NCI-H1048 (cell line): ENCODE measurements at places on chromosomes 12 and 14.

DNA sequence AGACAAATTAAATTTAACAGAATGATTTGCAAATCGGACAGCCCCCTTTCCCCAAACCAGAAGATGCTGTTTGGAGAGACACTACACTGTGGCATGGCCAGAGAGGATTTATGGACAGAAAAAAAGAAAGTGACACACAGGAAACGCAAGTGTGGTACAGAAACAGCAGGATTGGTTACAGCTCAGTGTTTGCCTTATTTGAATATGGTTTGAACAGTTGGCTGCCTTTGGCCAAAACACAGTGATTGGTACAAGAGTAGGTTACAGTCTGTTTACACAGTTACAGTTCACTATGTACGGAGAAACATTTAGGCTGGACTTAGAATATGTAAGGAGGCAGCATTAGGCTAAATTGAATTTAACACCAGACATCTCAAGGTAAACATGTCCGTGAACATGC is 335.3 kb downstream of the NPAS3 start:
- DNase-seq, result no peak

DNA sequence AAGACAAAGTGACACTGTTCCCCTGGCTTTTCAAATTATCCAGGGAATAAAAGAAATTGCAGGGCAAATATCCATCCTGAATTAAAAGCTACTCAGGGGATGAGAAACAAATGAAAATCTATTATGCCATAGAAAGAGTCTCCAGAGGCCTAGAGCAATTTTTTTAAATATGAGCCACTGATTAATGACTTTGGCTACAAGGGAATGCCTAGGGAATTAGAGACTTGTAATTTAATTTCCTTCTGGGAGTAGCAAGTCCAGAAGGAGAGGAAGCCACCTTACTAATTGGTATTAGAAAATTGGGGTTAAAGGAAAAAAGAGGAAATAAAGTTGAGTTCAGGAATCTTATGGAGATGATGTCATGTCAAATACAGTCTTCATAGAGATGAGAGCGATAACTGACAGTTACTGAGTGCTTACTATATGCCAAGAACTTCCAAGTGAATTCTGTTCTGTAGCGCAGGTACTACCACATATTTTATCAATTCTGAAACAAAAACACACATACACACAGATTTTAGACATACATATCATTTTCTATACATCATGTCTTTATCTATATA is 304.4 kb downstream of the DUSP6 start:
- DNase-seq, result no peak

DNA sequence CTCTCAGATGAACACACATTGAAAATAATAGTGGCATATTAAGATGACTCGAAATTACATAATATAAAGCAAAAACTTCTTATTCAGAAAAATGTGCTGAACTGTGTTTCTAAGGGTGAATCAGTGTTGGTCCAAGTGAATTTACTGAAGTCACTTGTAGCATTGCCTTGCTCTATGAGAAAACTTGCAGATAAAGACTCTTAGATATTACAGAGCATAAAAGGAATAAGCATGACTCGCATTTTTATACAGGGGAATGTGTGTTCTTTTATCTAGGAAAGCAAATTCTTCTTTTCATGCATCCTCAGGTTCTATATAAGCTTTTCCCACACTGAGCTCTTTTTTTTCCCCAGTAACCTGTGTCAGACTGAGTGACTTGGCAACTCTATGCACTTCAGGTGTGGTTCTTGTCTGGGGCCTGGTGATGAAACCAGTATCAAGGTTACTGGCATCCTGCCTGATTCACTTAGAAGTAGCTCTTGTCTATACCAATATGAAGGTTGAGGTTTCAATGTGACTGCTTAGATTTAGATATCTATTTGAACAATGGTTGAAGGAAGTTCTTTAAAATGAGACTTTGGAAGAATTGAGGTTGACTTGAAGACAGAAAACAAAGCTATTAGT is 76.1 kb downstream of the OTOGL start:
- no peak for DNase-seq

GRCh38 chr14:85415015-85415712 is 114.8 kb upstream of the FLRT2 start:
- DNase-seq, result no peak

- no peak for DNase-seq
Observed at GRCh38 chr12:4819654-4820053, 90.1 kb upstream of the KCNA1 start.

- no peak for DNase-seq
Observed at GRCh38 chr14:53716578-53716977, 240.0 kb downstream of the BMP4 start.

DNA sequence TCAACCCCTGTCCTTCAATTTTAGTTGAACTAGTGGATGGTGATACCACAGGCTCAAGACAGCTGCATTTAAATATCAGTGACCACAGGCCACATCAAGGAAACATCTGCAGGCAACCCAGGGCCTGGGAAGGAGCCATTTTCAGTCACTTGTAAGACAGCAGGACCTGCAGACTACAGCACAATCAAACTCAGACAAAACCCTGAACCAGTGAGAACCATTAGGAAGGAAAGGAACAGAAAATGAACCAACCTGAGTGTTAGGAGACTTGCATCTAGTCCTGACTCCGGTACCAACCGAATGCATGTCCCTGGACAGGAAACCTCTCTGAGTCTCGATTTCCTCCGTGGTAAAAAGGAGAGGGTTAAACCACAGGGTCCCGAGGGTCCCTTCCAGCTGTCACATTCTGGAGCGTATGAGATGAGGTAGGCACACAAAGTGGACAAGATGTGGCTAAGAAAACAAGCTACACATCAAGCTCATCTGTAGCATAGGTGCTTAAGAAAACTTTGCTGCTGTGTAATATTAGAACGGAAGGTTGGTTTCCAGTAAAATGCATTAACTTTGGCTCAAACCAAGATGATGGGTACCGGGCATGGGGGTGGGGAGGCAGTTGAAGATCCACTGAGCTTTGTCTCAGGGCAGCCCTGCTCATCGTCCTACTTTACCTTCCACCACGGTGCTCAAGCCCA is 1.6 kb upstream of the CDKN1B start:
- DNase-seq, result no peak
